ENCODE measurements at places on chromosomes 11 and 22. TPM values are rescaled to one million over a fixed set of nuclear protein-coding genes. Genes with fewer than 3 reads are reported as not detected.

DNA sequence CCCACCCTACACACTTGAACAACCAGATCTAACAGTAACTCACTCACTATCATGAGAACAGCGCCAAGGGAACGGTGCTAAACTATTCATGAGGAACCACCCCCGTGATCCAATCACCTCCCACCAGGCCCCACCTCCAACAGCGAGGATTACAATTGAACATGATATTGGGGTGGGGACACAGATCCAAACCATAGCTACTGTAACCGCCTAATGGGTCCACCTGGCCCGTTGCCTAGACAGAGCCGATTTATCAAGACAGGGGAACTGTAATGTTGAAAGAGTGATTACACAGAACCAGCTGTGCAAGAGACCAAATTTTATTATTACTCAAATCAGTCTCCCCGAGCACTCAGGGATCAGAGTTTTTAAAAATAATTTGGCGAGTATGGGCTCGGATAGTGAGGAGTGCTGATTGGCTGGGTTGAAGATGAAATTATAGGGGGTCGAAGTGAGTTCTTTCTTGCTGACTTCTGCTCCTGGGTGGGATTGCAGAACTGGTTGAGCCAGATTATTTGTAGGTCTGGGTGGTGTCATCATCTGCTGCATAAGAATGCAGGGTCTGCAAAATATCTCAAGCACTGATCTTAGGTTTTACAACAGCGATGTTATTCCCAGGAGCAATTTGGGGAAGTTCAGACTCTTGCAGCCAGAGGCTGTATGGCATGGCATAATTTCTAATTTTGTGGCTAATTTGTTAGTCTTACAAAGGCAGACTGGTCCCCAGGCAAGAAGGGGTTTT lies 17.9 kb upstream of the ZC3H12C start:
- no peak for DNase-seq

- no peak for DNase-seq
Observed at GRCh38 chr22:40387746-40388145, 17.4 kb downstream of the SGSM3 start.

GRCh38 chr11:2482204-2482603 lies 37.4 kb downstream of the KCNQ1 start:
- DNase-seq: no peak

DNA sequence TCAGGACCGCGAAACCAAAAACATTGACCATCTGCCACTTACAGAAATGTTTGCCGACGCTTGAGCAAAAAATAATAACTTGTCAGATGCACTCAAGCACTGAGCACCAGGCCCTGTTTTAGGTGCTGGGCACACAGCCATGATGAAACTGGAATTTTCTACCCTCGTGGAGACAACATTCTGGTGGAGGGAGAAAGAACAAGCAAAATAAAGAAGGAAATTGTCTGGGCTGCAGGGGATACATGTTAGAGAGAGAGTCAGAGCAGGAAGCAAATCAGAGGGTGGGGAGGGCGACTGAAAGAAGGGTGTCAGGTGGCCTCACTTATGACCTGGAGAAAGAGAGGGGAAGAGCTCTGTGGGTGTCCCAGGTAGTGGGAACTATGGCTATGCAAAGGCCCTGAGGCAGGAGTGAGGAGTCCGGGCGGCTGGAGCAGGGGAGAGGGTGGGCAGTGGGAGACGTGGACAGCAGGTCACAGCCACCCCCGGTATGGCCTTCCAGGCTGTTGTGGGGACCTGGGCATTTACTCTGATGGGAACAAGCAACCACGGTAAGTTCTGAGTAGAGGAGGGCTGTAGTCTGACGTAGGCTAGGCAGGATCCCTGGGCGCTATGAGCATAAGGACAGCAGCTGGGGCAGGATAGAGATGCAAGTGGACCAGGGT lies 78.8 kb downstream of the MYEOV start:
- no peak for DNase-seq

The KREMEN1 gene
- total RNA-seq: not detected

The HTR3A gene
- not detected for total RNA-seq

- no peak for DNase-seq
Observed at GRCh38 chr22:42371099-42371498, 61.1 kb downstream of the NFAM1 start.

- no peak for DNase-seq
Observed at GRCh38 chr22:29290061-29290460, 16.4 kb upstream of the GAS2L1 start.

The CYTH4 gene
- total RNA-seq: 138 TPM

The GSTT2 gene
- not detected for total RNA-seq

The FXYD2 gene
- 2.1 TPM for total RNA-seq

GRCh38 chr11:8728563-8728962 lies 46.0 kb downstream of the RPL27A start:
- no peak for DNase-seq

The OR52E8 gene
- total RNA-seq: not detected

The GDPD4 gene
- not detected for total RNA-seq

The SCUBE2 gene
- 0.17 TPM for total RNA-seq

GRCh38 chr11:70489276-70489675 lies 90.9 kb downstream of the CTTN start:
- no peak for DNase-seq

The SAA2 gene
- 0.25 TPM for total RNA-seq

- no peak for DNase-seq
Observed at GRCh38 chr11:12994476-12994875, 14.6 kb upstream of the RASSF10 start.

The POU2AF2 gene
- total RNA-seq: not detected

GRCh38 chr22:35609761-35610160 lies 7.4 kb downstream of the MB start:
- DNase-seq: no peak

GRCh38 chr11:23789938-23790371 lies 706.9 kb upstream of the LUZP2 start:
- no peak for DNase-seq

The SLC22A12 gene
- total RNA-seq: not detected

DNA sequence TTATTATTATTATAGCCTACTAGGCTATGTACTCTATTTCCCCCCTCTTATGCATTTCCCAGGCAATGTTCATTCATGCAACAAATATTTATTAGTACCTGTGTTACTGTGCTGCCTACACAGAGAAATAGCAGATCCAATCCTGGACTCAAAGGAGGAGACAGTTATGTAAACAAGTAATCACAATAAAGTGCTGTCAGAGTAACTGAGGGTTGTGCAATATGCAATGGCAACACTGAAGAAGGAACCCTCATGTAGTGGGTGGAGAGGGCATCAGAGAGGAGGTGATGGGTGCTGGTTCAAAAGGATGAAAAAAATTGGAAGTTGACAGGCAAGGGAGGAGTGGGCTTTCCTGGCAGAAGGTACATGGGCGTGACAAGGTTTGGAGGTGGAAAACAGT lies 886 bp upstream of the P4HA3 start:
- no peak for DNase-seq

The OR52H1 gene
- total RNA-seq: not detected

GRCh38 chr11:126284829-126285228 lies 1.9 kb downstream of the TIRAP start:
- DNase-seq: peak; percentile 79

The EFEMP2 gene
- total RNA-seq: 5.2 TPM

DNA sequence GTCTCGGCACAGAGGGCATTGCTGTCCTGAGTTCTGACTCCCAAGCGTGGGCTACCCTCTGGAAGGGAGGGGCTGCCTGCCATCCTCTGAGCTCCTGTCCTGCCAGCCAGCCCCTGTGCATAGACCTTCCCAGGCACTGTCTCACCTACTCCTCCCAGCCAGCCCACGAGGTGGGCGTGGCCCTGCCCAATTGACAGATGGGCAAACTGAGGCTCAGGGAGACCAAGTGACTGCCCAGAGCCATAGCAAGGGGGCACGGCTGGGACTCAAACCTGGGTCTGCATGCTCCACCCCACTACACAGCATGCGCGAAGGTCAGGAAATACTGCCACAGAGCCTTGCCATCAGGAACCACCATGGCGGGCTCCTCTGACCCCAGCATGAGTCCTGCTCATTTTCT lies 29.4 kb upstream of the PRR5 start:
- DNase-seq: no peak

GRCh38 chr11:103541186-103541795 lies 432.1 kb downstream of the DYNC2H1 start:
- no peak for DNase-seq

The HORMAD2 gene
- not detected for total RNA-seq

DNA sequence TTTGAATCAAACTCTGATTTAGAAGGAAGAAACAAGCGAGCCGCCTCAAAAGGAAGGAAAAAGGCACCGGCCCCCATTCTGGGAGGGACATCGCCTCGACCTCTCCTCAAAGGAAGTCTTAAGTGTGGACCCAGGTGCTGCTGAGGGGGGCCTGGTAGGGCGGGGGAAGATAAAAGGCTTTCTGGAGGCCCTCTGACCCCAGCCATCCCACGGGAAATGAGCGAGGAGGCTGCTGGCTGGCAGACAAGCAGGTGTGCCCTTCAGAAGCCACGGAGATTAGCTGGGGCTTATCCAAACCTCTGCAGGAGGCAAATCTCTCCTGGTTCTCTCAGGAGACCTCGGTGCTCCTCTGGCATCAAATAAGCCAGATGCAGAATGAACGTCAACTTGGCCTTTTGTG lies 171.4 kb upstream of the BLID start:
- no peak for DNase-seq

GRCh38 chr11:69530278-69531070 lies 49.0 kb downstream of the LINC01488 start:
- no peak for DNase-seq

DNA sequence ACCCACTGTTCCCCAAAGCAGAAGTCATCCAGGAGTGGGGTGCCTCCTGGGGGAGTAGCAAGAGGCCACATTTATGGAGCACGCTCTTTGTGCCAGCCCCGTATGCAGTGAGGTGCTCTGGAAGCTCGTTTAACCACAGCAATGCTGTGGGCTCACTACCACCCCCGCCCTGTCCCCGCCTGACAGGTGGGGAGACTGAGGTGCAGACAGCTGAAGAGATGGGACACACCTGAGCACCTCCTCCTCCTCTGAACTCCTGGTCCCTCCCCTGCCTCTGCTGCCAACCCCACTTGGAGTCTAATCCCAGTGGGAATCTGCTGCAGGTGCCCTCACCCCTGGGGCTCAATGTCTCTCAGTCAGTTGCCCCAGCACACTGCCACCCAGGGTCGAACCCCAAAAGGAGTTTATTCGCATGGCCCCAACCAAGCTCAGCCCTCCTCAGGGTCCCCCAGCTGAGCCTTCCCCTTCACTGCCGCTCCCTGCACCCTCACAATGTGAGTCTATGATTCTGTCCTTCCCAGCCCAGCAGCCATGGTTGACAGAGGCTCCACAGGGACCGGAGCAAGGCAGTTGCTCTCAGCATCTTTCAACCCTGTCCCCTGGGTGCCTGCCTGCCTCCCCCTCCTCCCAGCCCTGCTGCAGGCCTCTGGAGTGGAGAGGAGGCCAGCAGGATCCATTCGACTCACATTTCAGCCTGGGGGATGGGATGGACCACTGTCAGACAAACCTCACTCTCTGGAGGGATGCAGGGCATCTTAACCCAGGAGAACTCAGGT lies 13.3 kb upstream of the BCR start:
- no peak for DNase-seq

GRCh38 chr22:46531581-46532175 lies 5.7 kb downstream of the CELSR1 start:
- DNase-seq: no peak

The SNAP29 gene
- total RNA-seq: 13.7 TPM

The TRIM48 gene
- total RNA-seq: not detected

DNA sequence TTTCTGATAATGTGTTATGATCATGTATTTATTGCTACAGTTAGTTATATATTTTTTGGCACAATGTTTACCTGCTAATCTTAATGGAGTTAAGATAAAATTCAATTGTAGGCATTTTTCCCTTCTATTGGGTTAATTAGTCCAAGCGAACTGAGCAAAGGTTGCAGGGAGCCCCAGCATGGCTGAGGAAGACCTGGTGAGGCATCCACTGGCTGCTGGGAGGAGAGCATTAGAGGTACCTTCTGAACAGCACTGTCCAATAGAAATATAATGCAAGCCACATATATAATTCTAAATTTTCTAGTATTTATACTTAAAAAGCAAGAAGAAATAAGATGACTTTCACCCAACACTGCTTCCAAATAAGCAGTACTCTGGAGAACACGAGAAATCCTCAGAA lies 689 bp upstream of the TMEM126A start:
- DNase-seq: no peak

The OR9Q2 gene
- total RNA-seq: not detected

DNA sequence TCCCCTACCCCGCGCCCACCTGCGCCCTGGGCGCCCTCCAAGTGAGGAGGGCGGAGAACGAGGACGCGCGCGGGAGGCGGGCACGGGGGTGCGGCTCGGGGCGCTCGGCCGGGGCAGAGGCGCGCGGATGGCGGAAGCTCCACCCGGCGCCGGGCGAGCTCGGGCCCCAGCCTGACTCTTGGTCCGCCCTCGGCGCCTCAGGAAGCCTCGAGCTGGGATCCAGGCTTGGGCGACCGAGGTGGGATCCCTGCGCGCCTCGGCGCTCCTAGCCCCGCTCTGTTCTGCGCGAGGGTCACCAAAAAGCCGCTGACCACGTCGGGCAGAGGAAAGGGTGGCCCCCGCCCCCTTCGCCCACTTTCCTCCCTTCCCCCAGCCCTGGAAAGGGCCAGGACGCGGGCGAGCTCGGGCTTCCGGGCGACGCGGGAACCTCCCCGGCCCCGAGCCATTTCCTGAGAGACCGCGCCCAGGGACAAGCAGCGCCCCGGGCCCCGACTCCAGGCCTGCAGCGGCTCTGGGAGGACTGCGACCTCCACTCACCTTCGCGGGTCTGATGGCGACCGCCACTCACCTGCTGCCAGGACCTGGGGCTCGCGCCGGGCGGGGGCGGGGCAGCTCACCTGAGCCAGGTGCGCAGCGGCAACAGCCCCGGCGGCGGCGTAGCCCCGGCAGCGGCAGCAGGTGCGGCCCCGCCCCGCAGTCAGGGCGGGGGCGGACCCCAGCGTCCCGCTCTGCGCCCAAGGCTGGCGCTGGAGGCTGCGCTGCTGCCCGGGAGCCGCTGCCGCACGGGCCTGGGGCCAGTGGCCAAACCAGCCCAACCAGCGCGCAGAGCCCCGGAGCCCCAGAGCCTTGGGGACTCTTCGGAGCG lies 2.2 kb upstream of the SIGIRR start:
- DNase-seq: peak; percentile 44

- DNase-seq: no peak
Observed at GRCh38 chr22:42842658-42843370, 14.3 kb downstream of the ARFGAP3 start.

DNA sequence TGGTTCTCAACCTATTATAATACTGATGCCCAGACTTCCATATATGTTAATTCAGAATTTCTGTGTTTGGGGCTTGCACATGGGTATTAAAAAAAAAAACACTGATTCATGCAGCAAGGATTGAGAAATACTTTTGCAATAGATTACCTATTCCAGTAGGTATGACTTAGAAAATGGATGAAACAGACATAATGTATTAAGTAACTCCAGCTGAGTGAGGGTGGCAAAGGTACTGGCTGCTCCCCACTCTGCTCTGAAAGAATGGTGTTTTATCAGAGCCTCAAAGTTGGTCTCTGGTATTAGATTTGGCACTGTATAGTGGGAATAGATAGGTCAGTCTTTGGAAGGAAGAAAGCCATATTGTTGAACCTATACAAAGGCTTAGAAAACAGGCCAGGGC lies 234.3 kb upstream of the FOLH1 start:
- no peak for DNase-seq

The SERPING1 gene
- not detected for total RNA-seq

- DNase-seq: no peak
Observed at GRCh38 chr11:58395581-58395980, 11.1 kb downstream of the OR5B3 start.

Measured in CD4-positive, alpha-beta T cell (primary cell).